ENCODE measurements at places on chromosomes 7 and 10.
A peak's percentile ranks its signal among the peaks of the same experiment; 100 is the strongest.

DNA sequence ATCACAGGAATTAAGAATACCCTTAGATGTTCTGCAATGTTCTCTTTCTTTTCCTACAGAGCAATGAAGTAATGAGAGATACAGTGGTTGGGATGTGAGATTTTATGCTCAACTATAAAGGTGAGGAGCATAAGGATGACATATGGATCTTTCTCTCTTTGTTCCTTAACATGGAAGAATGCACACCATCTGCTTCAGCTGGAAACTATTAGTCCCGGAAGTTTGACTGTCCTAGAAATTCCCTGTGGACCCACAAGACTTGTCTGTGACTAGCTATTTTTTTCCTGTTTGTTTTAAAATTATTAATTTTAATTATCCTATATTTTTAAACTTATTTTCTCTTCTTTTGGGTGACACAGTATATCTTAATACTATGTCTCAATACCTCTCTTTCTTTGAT, 80.2 kb downstream of the DKK1 start:
- no peak for DNase-seq
- no peak overlapping the region for H3K4me3 ChIP-seq
- no peaks in the 10 kb centered on the region for H3K4me1 ChIP-seq
- no peaks in the 10 kb centered on the region for H3K27me3 ChIP-seq

DNA sequence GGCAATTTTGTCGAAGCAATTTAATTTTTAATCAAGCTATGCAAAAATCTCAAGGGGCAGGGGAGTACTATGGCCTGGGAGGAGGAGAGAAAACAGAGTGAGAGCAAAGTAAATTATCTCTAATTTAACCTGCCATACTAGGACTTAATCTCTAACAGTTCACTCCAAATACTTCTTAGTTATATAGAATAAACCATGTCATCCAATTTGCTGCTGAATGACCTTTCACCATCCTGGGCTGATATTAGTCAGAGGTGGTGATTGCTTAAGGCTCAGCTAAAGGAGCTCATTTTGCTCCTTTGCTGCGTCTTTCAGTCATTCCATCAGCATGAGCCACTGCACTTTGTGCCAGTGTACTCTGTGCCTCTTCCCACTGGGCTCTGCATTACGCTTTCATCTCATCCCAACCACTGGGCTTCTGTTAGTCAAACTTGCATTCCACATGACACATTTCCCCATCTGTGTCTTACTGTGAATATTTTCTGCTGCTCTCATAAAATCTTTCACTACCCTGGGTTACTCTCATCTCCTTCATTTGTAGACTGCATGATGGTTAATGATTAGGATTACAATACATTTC, 84.3 kb downstream of the CD36 start:
- H3K36me3 ChIP-seq: no peaks in the 10 kb centered on the region
- peak; percentile 83 for DNase-seq
- H3K4me3 ChIP-seq: no peak overlapping the region
- peak overlapping the region; percentile 70 for H3K27ac ChIP-seq
- no peaks in the 10 kb centered on the region for H3K27me3 ChIP-seq
- H3K4me1 ChIP-seq: peaks cover 23% of the 10 kb centered on the region

- no peak for DNase-seq
- peaks cover 39% of the 10 kb centered on the region for H3K27me3 ChIP-seq
- no peak overlapping the region for H3K27ac ChIP-seq
- H3K4me3 ChIP-seq: no peak overlapping the region
- H3K36me3 ChIP-seq: no peaks in the 10 kb centered on the region
- peaks cover 20% of the 10 kb centered on the region for H3K4me1 ChIP-seq
Measured at GRCh38 chr7:100629117-100629716, 12.1 kb downstream of the TFR2 start.

GRCh38 chr10:11525503-11525902, 85.9 kb downstream of the USP6NL start:
- no peaks in the 10 kb centered on the region for H3K27me3 ChIP-seq
- DNase-seq: peak; percentile 87
- no peak overlapping the region for H3K4me3 ChIP-seq
- H3K36me3 ChIP-seq: no peaks in the 10 kb centered on the region

DNA sequence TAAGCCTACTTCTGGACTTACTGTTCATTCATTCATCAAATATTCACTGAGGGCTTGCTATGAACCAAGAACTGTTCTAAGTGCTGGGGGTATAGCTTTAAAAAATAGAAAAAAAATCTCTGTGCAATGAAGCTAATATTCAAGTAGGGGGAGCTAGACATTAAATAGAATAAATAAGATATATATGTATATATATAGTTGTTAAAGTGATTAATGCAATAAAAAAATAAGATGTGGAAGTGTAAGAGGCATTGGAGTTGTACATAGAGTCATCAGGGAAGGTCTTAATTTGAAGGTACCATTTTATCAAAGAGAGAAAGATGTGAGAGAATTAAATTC, 181.2 kb upstream of the AGR3 start:
- no peaks in the 10 kb centered on the region for H3K27me3 ChIP-seq
- DNase-seq: no peak
- H3K36me3 ChIP-seq: no peaks in the 10 kb centered on the region
- no peaks in the 10 kb centered on the region for H3K4me1 ChIP-seq

GRCh38 chr7:140269004-140269638, 92.3 kb upstream of the KDM7A start:
- no peak for DNase-seq
- H3K4me1 ChIP-seq: no peaks in the 10 kb centered on the region
- no peak overlapping the region for H3K27ac ChIP-seq
- no peaks in the 10 kb centered on the region for H3K27me3 ChIP-seq
- H3K36me3 ChIP-seq: no peaks in the 10 kb centered on the region

DNA sequence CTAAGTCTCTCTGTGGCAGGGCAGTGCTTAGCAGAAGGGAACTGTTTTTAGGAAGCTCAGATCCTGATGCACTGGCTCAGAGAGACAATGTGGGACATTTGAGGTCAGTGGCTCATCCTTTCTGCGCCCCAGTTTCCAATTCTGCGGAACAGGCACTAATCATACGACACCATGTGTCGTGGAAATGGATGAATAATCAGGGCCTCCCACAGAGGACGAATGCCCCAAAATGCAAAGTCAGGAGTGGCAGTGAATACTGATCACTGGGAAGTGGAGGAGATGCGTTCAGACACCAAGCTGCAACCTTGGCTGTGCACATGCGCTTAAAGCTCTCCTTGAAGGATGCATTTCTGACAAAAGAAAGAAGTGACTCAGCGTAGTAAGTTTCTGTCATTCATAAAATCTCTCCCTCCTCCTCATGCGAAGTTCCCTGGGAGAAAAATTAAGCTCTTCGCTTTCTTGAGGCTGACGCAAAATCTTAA, 21.9 kb upstream of the ECHDC3 start:
- no peak overlapping the region for H3K27ac ChIP-seq
- no peaks in the 10 kb centered on the region for H3K4me1 ChIP-seq
- no peak for DNase-seq
- no peaks in the 10 kb centered on the region for H3K27me3 ChIP-seq
- no peaks in the 10 kb centered on the region for H3K36me3 ChIP-seq

GRCh38 chr10:68086910-68087684, 12.0 kb upstream of the HERC4 start:
- no peak overlapping the region for H3K4me3 ChIP-seq
- no peak overlapping the region for H3K27ac ChIP-seq
- H3K36me3 ChIP-seq: no peaks in the 10 kb centered on the region
- H3K27me3 ChIP-seq: no peaks in the 10 kb centered on the region
- no peak for DNase-seq

DNA sequence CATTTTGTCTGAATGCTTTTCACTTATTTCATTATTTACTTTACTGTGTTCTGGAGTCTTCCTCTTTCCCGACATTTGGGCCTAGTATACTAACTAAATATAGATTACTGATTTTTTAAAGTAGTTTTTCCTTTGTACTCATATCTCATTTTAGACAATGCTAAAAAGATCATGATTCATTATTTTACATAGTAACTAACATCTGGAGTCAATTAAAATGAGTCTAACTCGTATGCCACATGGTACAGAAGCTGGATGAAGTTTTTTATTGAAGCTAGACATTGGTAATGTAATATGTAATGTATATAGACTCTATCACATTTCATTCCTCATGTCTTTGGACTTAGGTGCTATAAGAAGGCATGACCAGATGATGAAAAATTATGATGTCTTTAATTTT, 156.3 kb upstream of the HGF start:
- DNase-seq: no peak
- H3K4me3 ChIP-seq: no peak overlapping the region
- no peaks in the 10 kb centered on the region for H3K27me3 ChIP-seq
- H3K4me1 ChIP-seq: no peaks in the 10 kb centered on the region
- no peaks in the 10 kb centered on the region for H3K36me3 ChIP-seq

- H3K36me3 ChIP-seq: no peaks in the 10 kb centered on the region
- H3K4me1 ChIP-seq: no peaks in the 10 kb centered on the region
- DNase-seq: no peak
- no peaks in the 10 kb centered on the region for H3K27me3 ChIP-seq
Measured at GRCh38 chr7:1361016-1361755, 98.1 kb downstream of the MICALL2 start.

GRCh38 chr7:40717242-40717641, 582.4 kb downstream of the SUGCT start:
- no peaks in the 10 kb centered on the region for H3K27me3 ChIP-seq
- peaks cover 37% of the 10 kb centered on the region for H3K4me1 ChIP-seq
- H3K36me3 ChIP-seq: no peaks in the 10 kb centered on the region
- DNase-seq: peak; percentile 69

- no peaks in the 10 kb centered on the region for H3K4me1 ChIP-seq
- H3K27ac ChIP-seq: no peak overlapping the region
- no peaks in the 10 kb centered on the region for H3K36me3 ChIP-seq
- H3K27me3 ChIP-seq: no peaks in the 10 kb centered on the region
- no peak for DNase-seq
- no peak overlapping the region for H3K4me3 ChIP-seq
Measured at GRCh38 chr7:77757589-77757988, 40.6 kb downstream of the TMEM60 start.

DNA sequence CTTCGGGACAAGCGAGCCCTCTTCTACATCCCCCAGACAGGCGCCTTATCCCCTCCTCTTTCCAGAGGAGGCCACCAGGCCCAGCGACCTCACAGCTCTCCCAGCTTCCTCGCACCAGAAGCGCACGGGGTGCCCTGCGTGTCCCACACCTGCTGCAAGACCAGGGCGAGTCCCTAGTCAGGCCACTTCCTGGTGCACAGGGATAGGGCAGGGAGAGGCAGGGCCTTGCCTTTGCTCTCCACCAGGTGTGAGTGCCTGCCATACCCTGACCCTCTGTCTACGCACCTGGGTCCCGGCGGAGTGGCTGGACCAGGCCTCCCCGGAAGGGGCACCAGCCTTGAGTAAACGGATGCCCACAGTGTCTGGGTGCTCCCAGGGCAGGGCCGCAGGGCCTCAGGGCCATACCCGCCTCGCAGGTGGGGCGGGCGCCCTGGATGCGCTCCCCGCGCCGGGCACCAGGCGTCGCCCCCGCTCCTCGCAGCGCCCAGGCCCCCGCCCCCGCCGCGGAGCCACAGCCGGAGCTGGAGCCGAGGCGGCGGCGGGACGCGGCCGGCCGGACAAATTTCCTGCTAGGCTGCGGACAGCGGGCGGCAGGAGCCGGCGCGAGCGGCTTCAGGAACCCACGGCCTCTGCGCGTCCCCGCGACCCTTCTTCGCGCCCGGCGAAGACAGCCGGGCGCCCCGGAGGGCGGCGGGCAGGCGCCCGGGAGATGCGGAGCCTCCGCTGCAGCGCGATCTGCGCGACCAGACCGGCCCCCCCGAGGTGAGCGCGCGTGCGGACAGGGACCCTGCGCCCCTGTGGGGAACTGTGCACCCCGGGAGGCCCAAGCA, at the start of gene PTPRE:
Gene PTPRE, plus strand, starts transcription at position 556 of the 830 bp plus-strand sequence. CDS start 133,779 bp downstream, outside the sequence.
- H3K4me3 ChIP-seq: peak within 1 kb of the TSS; percentile 53
- peak within 1 kb of the TSS; percentile 44 for H3K27ac ChIP-seq
- H3K27me3 ChIP-seq: no peaks in the 10 kb centered on the region
- H3K36me3 ChIP-seq: no peaks in the 10 kb centered on the region
- H3K4me1 ChIP-seq: peaks cover 22% of the 10 kb centered on the region
- no peak for DNase-seq

GRCh38 chr7:55181762-55182161, 162.9 kb downstream of the EGFR start:
- DNase-seq: no peak
- H3K27ac ChIP-seq: no peak overlapping the region
- H3K4me3 ChIP-seq: no peak overlapping the region
- H3K4me1 ChIP-seq: no peaks in the 10 kb centered on the region

DNA sequence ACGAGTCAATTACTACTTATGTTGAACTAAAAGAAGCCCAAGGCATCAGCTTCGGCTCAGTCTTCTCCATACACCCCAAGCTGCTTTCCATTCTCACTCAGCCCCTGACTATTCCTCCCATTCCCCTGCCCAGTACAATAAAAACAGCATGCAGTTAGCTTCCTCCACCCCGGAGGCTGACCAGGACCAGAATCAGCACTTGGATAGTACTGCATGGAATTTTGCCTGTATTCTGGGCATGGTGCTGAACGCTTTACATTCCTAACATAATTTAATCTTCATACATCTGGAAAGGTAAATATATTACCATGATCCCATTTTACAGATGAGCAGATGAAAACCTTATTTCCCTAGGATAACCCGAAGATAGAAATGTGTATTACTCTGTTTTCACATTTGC, 7.5 kb upstream of the PODXL start:
- H3K4me1 ChIP-seq: no peaks in the 10 kb centered on the region
- H3K36me3 ChIP-seq: no peaks in the 10 kb centered on the region
- H3K4me3 ChIP-seq: no peak overlapping the region
- DNase-seq: no peak

- no peak for DNase-seq
- peaks cover 8% of the 10 kb centered on the region for H3K36me3 ChIP-seq
- H3K4me3 ChIP-seq: no peak overlapping the region
- H3K27me3 ChIP-seq: peaks cover 7% of the 10 kb centered on the region
- peaks cover 10% of the 10 kb centered on the region for H3K4me1 ChIP-seq
Measured at GRCh38 chr7:129213828-129214227, 11.0 kb upstream of the AHCYL2 start.

DNA sequence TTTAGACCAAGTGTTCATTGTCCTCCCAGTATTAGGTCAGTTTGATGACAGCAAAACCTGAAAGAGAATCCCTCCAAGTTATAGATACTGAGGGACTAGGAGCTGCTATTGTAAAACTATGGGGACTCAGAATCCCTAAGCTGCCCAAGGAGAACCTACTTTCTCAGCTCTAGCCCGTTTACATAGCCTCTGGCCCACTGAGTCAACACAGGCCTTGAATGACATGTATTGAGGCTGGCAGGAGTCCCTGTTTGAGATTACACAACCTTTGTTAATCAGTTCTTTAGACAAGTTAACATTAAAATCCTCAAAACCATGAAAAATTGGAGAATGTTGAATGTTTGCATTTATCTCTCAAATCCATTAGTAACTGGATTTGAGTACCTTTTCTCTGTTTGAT, 1079.0 kb downstream of the KCNMA1 start:
- H3K4me3 ChIP-seq: no peak overlapping the region
- H3K27me3 ChIP-seq: no peaks in the 10 kb centered on the region
- peak overlapping the region; percentile 53 for H3K27ac ChIP-seq
- H3K4me1 ChIP-seq: peaks cover 48% of the 10 kb centered on the region

- H3K4me3 ChIP-seq: no peak overlapping the region
- no peak for DNase-seq
- H3K4me1 ChIP-seq: no peaks in the 10 kb centered on the region
- H3K27ac ChIP-seq: no peak overlapping the region
- no peaks in the 10 kb centered on the region for H3K36me3 ChIP-seq
Measured at GRCh38 chr7:96933067-96933645, 72.2 kb upstream of the DLX6 start.

Measured in tibial artery (tissue), 4 donors.